ENCODE measurements at places on chromosomes 7 and 10. TPM values are rescaled to one million over a fixed set of nuclear protein-coding genes. Genes with fewer than 3 reads are reported as not detected.

GRCh38 chr10:92965314-92965713 is 95.3 kb upstream of the CYP26C1 start:
- H3K4me1 ChIP-seq = no peaks in the 10 kb centered on the region
- no peaks in the 10 kb centered on the region for H3K27me3 ChIP-seq
- DNase-seq = peak; percentile 8
- H3K27ac ChIP-seq = no peak overlapping the region

- H3K36me3 ChIP-seq = no peaks in the 10 kb centered on the region
- H3K4me1 ChIP-seq = no peaks in the 10 kb centered on the region
- H3K27ac ChIP-seq = no peak overlapping the region
- DNase-seq = no peak
- no peak overlapping the region for H3K4me3 ChIP-seq
Observed at GRCh38 chr7:47895026-47895425, 53.2 kb downstream of the PKD1L1 start.

DNA sequence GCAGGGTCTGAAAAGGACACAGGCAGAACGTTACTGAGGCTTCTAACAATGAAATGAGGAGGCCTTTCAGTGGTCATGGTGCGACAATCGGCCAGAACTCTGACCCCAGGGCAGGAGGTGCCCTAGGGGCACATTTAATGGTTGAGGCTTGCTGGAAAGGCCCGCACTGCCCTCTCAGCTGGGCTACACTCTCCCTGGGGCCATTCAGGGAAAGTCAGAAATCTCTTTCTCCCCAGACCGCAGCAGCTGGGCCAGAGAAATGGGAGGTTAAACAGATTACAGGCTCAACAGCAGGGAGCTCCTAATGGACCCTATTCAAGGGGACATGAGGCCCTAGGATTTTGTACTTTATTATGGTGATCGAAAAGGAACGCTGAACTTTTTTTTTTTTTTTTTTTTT is 85.6 kb upstream of the FGFR2 start:
- H3K36me3 ChIP-seq = no peaks in the 10 kb centered on the region
- H3K27ac ChIP-seq = no peak overlapping the region
- no peaks in the 10 kb centered on the region for H3K27me3 ChIP-seq
- DNase-seq = no peak

GRCh38 chr10:70323138-70323696 is 39.4 kb upstream of the NPFFR1 start:
- H3K27me3 ChIP-seq = no peaks in the 10 kb centered on the region

DNA sequence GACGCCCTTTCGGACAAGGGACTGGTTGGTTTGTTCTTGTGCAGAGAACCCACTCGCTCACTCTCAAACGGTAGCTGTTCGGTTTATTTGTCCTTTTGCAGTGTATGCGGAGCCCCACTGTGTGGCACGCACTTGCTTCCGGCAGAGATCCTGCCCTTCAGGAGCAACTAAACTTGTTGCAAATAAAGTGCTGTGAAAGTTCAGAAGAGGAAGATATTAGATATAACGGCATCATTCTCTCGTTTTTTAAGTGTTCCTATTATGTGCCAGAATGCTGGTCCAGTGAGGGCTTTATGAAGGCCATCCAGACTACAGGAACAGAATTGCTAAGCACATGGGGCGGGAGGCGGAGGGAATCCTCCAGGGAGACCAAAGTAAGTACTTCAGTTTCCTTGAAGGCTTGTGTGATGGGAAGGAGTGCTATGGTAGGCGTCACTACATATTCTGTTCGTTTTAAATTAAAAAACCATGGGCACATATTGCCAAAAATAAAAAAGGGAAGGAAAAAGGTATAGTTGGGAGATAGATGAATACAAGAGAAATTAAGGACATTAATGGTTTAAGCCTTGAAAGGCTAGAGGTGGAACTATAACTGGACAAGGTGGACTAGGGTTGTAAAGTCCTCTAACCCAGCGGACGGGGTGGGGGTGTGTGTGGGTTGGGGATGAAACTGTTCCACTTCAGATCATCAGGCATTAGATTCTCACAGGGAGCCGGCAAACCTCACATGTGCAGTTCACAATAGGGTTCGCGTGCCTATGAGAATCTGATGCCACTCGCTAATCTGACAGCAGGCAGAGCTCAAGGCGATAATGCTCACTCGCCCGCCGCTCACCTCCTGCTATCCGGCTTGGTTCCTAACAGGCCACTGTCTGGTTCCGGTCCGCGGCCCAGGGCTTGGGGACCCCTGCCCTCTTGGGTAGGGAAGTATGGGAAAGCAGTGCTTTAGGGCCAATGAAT is 704 bp upstream of the ERLIN1 start:
- no peaks in the 10 kb centered on the region for H3K36me3 ChIP-seq
- DNase-seq = no peak
- no peaks in the 10 kb centered on the region for H3K27me3 ChIP-seq
- H3K4me1 ChIP-seq = peaks cover 17% of the 10 kb centered on the region

- no peaks in the 10 kb centered on the region for H3K36me3 ChIP-seq
- DNase-seq = no peak
- H3K4me3 ChIP-seq = no peak overlapping the region
- peaks cover 16% of the 10 kb centered on the region for H3K4me1 ChIP-seq
Observed at GRCh38 chr7:151252561-151252835, 4.0 kb upstream of the SMARCD3 start.

DNA sequence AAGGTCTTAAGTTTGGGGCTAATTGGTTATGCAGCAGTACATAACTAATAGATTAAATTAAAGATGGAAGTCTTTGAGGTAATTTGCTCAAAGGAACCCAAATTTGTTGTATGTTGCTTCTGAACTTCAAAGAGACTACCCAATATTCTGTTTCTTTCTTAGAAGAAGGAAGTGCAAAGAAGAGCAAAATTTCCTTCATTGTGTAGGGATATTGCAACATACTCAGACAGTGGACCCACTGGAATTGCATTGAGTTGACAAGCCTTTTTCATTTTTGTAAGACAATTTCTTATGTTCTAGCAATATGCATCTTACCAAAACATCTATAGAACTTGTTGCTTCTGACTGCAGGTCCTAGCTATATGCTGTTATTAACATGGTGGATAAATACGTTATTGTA is 527.8 kb downstream of the SH2D4B start:
- H3K4me1 ChIP-seq = no peaks in the 10 kb centered on the region
- H3K27ac ChIP-seq = no peak overlapping the region

DNA sequence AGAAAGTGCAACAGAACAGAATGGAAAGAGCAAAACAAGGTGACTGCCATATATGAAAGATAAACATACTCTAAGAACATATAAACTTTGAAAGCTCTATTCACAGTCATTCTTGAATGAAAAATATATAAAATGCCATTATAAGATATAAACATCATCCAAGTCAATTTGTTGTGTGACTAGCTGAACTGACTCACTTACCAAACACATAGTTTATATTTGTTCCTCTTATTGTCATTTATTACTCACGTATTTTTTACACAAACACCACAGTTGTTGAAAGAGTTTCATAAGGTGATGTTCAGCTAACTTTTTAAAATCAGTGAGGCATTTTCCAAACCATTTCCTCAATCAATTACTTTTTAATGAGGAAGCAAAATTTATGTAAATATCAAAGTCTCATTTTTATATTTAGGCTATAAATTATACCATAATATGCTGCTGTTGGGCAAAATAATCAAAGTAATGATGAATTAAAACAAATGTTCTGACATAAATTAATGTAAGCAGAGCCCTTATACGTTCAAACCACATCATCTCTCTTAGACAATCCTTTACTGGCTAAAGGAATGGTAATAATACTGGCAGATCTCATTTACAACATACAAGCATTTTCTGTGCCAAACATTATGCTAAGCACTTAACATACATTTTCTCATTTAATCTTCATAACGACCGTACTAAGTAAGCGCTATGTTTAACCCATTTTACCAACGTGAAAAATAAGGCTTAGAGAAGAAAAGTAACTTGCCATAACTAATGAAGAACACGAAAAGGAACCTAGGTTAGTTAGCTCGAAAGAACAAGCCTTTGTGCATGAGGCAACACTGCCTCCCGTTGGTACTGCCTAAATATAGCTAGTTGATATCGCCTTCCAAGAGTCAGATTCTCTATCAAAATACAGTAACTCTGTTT is 7.3 kb downstream of the LRRN3 start:
- H3K4me3 ChIP-seq = no peak overlapping the region
- H3K4me1 ChIP-seq = no peaks in the 10 kb centered on the region
- peak overlapping the region; percentile 25 for H3K27ac ChIP-seq
- no peaks in the 10 kb centered on the region for H3K27me3 ChIP-seq
- H3K36me3 ChIP-seq = no peaks in the 10 kb centered on the region

DNA sequence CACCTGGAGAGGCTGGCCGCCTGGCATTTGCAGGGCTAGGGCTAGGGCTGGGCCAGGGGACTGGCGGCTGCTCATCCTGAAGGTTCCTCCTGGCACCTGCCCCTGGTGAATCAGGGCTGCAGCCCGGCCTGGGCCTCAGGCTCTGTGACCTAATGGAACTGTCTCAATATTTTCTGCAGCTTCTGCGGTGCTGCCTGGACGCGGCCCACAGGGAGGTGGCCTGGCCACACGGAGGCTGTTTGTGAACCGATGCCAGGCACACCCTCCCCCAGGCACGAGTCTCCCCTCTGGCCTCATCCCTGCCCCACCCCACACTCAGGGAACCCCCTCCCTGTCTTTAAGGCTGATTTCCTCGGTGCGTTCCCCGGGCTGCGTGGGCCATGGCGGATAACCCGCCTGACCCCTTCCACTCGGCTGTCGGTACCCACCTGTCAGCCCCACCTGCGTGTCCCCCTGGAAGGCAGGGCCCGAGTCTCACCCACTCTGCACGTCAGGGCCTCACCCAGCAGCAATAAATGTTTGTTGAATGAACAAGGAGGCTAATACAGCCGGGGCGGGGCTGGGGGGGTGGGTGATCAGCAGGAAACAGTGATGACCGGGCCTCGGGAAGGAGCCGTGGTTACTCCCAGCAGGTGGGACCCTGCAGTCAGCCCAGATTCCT is 54.5 kb upstream of the DNAJB6 start:
- no peak overlapping the region for H3K27ac ChIP-seq
- H3K27me3 ChIP-seq = peaks cover 4% of the 10 kb centered on the region
- H3K4me3 ChIP-seq = no peak overlapping the region
- no peak for DNase-seq

- no peak overlapping the region for H3K27ac ChIP-seq
- peaks cover 26% of the 10 kb centered on the region for H3K36me3 ChIP-seq
- DNase-seq = no peak
- H3K4me1 ChIP-seq = no peaks in the 10 kb centered on the region
- no peak overlapping the region for H3K4me3 ChIP-seq
Observed at GRCh38 chr7:102450242-102450641, 14.4 kb downstream of the ALKBH4 start.

GRCh38 chr7:37947138-37947940 is 26.9 kb downstream of the EPDR1 start:
- H3K27ac ChIP-seq = no peak overlapping the region
- H3K4me3 ChIP-seq = no peak overlapping the region
- DNase-seq = no peak
- no peaks in the 10 kb centered on the region for H3K4me1 ChIP-seq
- H3K27me3 ChIP-seq = no peaks in the 10 kb centered on the region
- H3K36me3 ChIP-seq = no peaks in the 10 kb centered on the region

DNA sequence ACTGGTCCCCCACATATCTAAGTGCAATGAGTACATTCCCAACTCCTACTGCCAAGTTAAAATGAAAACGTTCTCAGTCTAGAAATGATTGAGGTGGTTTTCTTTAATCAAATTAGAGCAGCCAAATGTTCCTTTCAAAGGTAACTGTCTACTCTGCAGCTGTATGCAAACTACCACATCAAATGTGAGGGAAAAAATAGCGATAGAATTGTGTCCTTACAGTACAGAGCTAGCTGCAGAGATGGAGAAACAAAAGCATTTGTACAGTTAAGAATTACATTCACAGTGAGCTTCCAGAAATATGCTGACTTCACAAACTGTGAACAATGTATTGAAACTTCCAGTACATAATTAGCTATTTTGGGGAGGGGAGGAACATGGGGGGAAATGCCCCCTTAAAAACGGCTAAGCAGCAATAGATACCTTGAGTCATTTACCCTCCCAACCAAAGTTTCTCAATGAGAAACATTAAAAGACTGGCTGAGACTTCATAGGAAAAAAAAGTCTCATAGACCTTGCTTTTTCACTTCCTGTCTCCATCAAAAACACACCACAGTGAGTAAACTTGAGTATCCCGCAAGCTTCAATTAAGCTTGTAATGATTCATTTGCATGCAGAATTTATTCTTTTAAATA is 22.9 kb downstream of the CDK6 start:
- peaks cover 26% of the 10 kb centered on the region for H3K4me1 ChIP-seq
- peak overlapping the region; percentile 11 for H3K27ac ChIP-seq
- no peaks in the 10 kb centered on the region for H3K36me3 ChIP-seq
- H3K4me3 ChIP-seq = peak overlapping the region; percentile 29
- DNase-seq = peak; percentile 55

DNA sequence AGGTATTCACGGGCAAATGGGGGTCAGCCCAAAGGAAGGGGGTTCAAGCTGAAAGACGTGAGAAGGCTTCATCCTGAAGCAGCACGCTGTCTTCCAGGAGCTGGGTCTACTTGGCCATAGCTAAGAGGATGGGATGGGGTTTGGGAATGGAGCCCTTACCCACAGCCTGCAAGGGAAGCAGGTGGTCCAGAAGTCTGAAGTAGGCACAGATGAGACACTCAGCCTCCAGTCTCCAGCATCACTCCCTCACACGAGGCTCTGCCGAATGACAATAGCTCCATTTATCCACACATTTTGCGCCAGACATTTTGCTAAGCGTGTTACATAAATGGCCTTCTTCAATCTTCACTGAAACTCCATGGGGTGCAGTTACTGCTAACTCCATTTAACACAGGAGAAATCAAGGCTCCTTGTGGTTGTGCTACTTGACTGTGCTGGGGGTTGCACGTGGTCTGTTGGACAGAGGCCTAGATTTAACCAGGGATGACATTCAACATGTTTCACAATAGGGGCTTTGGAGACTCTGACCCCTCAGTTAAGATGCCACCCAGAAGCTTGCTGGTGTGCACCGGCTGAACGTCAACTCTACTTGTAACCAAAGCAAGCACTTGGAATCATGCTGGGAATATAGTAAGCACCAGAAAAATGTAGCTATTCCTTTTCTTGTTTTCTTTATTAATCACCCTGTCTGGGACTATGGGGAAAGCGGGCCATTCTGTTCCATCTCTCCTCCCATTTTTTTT is 85.3 kb downstream of the FAM241B start:
- no peak overlapping the region for H3K4me3 ChIP-seq
- no peaks in the 10 kb centered on the region for H3K36me3 ChIP-seq
- H3K27me3 ChIP-seq = no peaks in the 10 kb centered on the region
- H3K27ac ChIP-seq = no peak overlapping the region
- H3K4me1 ChIP-seq = no peaks in the 10 kb centered on the region

- no peak for DNase-seq
- H3K27me3 ChIP-seq = no peaks in the 10 kb centered on the region
- H3K36me3 ChIP-seq = no peaks in the 10 kb centered on the region
- H3K4me1 ChIP-seq = no peaks in the 10 kb centered on the region
- H3K4me3 ChIP-seq = no peak overlapping the region
- H3K27ac ChIP-seq = no peak overlapping the region
Observed at GRCh38 chr10:58755677-58756076, 243.0 kb downstream of the BICC1 start.

- no peaks in the 10 kb centered on the region for H3K36me3 ChIP-seq
- no peak overlapping the region for H3K4me3 ChIP-seq
- no peaks in the 10 kb centered on the region for H3K27me3 ChIP-seq
- DNase-seq = no peak
- H3K4me1 ChIP-seq = no peaks in the 10 kb centered on the region
Observed at GRCh38 chr10:51860257-51860656, 160.9 kb upstream of the CSTF2T start.

- no peak overlapping the region for H3K27ac ChIP-seq
- H3K4me1 ChIP-seq = no peaks in the 10 kb centered on the region
- H3K4me3 ChIP-seq = no peak overlapping the region
- DNase-seq = no peak
- no peaks in the 10 kb centered on the region for H3K27me3 ChIP-seq
Observed at GRCh38 chr10:11653758-11654471, 42.5 kb upstream of the USP6NL start.

Gene IFIT1B
- not detected for total RNA-seq

Gene HGF
- 1.4 TPM for total RNA-seq

Gene SCART1
- 4.5 TPM for total RNA-seq

Gene PRSS37
- total RNA-seq = not detected
